ENCODE measurements at places on chromosomes 11 and 22.

- ATAC-seq = no peak
These were observed 6.7 kb downstream of the DDI1 start for GRCh38 chr11:104043142-104043541.

DNA sequence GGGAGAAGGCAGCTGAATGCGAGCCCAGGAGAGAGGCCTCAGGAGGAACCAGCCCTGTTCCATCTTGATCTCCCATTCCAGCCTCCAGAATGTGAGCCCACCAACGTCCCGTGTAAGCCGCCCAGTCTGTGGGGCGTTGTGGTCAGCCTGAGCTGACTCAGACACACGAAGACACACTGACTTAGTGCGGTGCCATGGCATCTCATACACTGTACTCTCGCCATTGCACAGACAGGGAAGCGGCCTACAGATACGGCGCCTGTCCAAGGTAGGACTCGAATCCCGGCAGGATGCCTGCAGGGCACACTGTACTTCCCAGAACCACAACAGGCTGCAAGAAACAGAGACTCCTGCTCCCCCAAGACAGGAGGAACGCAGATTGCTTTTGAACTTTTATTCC is 179.6 kb downstream of the CTTN start:
- no peak for ATAC-seq

DNA sequence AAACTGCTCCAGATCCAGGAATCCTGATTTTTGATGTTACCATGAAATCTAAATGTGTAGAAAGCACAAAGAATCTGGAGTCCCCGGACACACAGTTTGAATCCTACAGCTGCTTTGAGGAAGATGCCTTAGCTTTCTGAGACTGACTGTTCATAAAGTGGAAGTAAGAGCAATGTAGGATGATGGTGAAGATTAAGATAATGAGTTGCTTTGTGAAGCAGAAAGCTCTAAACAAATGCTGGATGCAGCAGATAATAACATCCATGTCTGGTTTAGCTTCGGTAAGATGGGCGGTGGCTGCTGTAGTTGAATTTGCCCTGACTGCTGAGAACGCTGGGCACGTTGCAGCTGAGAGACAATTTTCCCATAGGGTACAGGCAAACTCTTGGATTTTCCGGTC is 20.1 kb downstream of the OVOL1 start:
- no peak for ATAC-seq

GRCh38 chr22:38298312-38299005 is 18.8 kb downstream of the CSNK1E start:
- peak; percentile 47 for ATAC-seq

GRCh38 chr22:39999144-39999757 is 4.5 kb downstream of the FAM83F start:
- no peak for ATAC-seq

GRCh38 chr11:47378010-47378835 is at the start of gene SPI1:
Gene SPI1, minus strand, starts transcription at chr11:47378547. Its CDS starts 194 bp downstream, at chr11:47378353.
- ATAC-seq = peak; percentile 90

DNA sequence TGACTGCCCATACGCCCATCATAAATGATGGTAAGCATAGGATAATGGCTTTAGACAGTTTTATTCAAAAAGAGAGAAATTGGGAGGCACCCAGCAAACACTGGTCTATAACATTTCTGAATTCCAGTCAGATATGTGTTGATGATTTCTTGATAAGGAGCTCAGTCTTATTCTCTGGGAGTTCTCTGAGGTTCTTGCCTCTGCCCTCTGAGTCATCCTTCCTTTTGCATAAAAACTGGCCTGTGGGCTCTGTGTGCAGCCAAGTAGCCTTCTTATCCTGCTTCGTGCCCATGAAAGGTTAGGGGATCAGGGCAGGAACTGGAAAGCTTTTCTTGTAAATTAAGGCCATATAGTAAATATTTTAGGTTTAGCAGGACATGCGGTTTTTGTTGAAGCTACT is 48.9 kb downstream of the FAR1 start:
- no peak for ATAC-seq

- ATAC-seq = no peak
These were observed 96.6 kb upstream of the KCNA4 start for GRCh38 chr11:30113326-30113898.

DNA sequence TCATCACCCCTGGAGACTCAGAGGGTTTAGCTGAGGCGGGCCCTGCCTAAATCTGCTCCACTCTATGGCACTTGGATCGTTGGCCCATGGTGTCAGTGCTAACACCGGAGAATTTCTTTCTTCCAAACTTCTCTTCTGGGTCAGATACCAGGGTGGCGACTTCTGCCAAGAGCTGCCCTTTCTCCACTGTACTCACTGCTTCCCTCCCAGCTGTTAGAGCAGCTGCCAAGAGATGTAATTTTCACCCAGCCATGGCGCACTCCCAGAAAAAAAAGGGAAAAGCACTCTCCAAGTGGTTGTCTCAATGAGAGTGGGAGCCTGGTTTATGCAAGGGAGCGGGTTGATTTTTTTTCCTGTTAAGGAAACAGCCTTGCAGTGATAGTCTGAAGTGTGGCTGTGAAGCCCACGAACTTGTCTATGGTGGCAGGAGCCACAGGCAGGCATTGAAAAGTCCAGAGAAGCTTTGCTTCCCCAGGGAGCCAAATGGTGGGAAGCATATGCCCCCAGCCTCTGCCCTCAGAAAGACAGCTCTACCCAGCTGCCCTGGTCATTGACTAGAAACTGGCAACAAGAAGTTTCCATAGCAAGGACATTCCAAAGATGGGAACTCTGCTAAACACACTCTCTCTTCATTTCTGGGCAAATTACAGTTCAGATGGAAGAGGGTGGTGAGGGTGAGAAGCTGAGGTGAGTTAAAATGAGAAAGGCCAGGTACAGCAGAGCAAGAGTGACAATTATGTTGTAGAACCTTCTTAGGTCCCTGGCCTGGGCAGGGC is 10.7 kb downstream of the PCSK7 start:
- ATAC-seq = no peak

- ATAC-seq = peak; percentile 93
These were observed 15.5 kb upstream of the UPK3A start for GRCh38 chr22:45268958-45269844.

DNA sequence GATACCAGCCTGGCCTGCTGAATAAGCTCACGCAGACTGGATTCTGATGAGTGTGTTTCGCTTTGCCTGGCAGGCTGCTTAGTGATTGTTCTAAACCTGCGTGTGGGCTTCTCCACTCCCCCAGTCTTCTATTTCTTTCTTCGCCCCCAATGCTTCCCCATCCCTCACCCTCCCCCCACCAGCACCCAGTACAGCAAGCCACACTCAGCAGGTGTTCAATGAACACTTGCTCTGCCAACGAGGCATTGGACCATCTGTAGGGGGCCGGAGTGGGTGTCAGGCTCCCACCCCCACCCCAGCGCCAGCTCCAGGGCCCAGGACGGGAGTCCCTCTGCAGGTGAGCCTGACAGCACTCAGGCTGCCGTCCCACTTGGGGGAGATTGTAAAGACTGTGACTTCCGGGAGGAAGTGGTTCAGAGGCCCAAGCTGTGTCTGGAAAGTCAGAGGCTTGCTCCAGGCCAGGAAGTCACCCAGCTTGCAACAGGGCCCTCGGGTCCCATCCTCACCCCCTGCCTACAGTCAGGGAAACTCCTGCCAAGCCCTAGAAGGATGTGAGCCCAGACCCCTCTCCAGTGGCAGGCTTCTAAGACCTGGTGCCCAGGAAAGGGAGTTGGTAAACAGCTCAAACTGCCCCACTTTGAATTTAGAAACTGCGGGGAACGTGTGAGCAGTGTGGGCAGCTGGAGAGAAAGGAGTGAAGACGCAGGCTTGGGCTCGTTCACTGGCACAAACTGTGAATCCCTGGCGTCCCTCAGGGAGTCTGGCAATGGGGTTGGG is 66.3 kb upstream of the PRDM11 start:
- ATAC-seq = peak; percentile 74

- no peak for ATAC-seq
These were observed 1.7 kb upstream of the MUC5B start for GRCh38 chr11:1220941-1221721.

GRCh38 chr11:95157824-95158223 is 68.2 kb downstream of the ENDOD1 start:
- no peak for ATAC-seq

DNA sequence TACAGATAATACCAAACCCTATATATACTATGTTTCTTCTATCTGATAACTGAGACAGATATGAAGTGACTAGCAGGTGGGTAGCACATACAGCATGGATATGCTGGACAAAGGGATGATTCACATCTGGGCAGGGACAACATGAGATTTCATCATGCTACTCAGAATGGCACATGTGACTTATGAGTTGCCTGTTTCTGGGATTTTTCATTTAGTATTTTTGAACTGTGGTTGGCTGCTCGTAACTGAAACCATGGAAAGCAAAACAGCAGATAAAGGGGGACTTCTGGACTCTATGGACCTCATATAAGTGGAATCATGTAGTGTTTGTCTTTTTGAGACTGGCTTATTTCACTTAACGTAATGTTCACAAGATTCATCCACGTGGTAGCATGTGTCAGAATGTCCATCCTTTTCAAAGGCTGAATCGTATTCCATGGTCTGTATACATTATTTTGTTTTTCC is 883.0 kb downstream of the TBC1D22A start:
- ATAC-seq = no peak

DNA sequence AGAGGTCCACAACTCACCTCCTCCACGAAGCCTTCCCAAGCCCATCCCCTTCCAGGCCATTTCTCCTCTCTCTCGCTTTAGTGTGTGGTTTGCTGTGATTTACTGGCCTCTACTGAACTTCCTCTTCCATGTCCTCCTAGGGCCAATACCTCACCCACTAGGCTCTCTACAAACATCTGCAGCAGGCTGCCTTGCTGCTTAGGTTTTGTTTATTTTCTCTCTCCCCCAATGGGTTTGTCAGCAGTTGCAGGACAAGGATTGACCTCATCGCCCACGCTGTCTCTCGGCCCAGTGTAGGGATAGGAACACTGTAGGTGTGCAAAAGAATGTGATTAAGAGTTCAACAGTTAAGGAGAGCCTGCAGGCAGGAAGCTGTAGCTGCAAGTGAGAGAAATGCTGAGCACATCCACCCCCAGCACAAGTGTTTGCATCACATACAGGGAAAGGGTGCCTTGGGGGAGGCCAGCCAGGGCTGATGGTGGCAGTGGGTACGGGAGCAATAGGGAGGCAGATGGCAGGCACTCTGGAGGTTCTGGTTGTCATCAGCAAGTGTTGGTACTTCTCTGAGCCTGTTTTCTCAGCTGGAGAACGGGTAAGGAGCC is 1.4 kb downstream of the PC start:
- no peak for ATAC-seq

DNA sequence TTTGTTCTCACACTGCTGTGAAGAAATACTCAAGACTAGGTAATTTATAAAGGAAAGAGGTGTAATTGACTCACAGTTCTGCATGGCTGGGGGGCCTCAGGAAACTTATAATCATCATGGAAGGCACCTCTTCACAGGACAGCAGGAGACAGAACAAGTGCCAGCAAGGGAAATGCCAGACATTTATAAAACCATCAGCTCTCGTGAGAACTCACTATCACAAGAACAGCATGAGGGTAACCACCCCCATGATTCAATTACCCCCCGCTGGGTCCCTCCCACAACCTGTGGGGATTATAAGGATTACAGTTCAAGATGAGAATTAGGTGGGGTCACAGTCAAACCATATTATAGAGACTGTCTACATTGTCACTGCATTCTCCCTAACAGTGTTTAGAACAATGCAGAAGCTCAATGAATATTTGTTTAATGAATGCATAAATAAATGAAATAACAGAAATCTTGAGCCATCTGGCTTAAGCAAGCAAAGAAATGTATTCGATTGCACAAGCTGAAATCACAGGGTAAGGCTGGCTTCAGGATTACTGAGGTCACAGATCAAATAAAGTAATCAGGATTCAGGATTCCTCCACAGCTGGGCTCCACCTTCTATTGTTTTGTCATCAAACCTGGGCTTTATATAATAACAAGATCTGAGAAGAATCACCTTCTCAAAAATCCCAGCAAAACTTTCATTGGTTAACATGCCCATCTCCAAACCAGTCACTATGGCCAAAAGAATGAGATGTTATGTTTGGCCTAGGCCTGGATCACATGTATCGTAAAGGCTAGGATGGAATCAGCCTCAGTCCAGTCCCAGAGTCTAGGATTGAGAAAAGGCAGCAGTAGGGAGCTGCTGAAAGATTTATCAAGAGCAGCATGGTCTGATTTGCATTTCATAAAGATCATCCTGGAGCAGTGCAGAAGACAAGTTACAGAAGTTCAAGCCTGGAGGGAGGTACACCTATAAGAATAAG is 137.8 kb upstream of the UBASH3B start:
- ATAC-seq = no peak

GRCh38 chr22:49590851-49591445 is 236.7 kb downstream of the BRD1 start:
- ATAC-seq = no peak

DNA sequence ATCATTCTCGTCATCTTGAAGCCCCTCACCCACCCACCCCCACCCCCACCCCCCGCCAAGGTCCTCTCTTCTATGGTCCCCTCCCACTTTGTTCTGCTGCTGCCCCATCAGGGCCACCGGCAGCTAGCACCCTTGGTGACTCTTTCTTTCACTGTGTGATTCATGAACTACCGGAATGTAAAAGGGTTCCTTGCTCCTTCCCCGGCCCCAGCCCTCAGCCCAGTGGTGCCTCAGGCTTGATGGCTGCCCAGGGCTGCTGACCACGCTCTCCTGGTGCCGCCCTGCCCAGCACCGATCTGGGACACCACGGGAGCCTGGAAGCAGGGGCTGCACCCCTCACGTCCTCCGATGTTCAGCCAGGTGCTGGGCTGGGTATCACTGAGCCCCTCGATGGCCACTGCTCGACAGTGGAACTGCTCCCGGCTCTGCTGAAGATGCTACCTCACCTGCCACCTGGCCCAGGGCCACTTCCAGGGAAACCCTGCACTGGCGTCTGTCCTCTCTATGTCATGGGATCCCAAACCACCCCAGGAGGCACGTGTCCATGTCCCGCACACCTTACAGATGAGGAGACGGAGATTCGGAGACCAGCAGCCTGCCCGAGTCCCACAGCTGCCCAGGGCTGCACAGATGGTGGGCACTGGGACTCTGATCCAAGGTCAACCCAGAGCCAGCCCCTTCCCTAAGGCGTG is 39.7 kb downstream of the IGLL5 start:
- no peak for ATAC-seq

DNA sequence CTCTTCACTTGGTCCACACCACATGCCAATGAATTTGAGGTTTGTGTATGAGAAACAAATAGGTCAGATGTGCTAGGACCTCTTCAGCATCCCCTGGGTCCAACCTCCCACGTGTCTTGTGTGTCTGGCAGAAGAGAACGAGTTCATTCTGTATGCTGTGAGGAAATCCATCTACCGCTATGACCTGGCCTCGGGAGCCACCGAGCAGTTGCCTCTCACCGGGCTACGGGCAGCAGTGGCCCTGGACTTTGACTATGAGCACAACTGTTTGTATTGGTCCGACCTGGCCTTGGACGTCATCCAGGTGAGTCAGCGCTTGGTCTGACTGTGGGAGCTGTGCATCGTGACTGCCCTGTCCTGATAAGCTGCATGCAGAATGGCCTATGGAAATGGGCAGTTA is 101.0 kb upstream of the SORL1-AS1 start:
- ATAC-seq = no peak

All from stimulated activated memory B cell treated with anti-CD40 and anti-IgM and Interleukin-4, amounts not matched to agents 10 μg/mL and 1 μg/mL and 100 μg/mL, for 72 hours (primary cell).